ENCODE measurements at places on chromosomes 2 and 18. TPM values are rescaled to one million over a fixed set of nuclear protein-coding genes. Genes with fewer than 3 reads are reported as not detected.
A peak's percentile ranks its signal among the peaks of the same experiment; 100 is the strongest.

DNA sequence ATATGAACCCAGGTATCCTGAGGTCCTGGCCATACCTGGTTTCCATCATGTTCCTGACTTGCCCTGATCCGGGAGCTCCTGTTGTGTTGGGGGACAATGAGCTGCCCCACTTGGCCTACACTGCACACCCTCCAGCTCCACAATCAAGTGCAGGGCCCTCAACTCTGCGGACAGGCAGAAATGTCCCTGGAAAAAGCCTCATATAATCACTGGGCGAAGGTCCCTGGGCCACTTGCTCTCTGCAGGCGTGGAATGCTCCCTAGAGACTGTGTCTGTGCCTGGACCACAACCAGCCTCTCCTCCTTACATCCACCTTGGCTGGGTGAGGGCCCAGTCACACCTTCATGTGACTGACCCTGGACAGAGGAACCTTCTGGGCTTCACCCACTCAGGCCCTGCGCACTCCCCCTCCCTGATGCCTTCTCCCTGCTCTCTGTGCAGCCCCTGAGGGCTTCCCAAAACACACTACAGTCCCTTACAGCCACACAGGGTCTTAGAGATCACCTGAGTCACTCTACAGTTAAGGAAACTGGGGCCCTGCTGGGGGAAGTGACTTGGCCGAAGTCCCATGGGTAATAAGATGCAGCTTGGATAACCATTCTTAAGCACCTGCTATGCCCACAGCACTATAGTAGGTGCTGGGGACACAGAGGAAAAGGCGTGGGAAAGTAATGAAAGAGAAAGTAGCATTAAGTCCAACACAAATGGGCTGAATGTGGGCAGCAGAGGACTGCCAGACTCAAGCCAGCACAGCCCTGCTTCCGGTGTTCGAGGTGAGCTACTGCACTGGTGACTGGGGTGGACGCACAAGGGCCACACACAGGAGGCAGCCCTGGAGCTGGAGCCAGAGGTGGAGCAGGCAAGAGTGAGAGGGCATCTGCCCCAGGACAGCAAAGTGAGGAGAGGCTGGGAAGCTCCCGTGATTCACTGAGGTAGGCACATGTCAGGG, 9.8 kb downstream of the BOLA3 start:
- H3K27me3 ChIP-seq, result no peaks in the 10 kb centered on the region
- no peak for DNase-seq
- H3K36me3 ChIP-seq, result no peaks in the 10 kb centered on the region
- H3K27ac ChIP-seq, result no peak overlapping the region
- no peak overlapping the region for H3K4me3 ChIP-seq
- no peaks in the 10 kb centered on the region for H3K4me1 ChIP-seq

DNA sequence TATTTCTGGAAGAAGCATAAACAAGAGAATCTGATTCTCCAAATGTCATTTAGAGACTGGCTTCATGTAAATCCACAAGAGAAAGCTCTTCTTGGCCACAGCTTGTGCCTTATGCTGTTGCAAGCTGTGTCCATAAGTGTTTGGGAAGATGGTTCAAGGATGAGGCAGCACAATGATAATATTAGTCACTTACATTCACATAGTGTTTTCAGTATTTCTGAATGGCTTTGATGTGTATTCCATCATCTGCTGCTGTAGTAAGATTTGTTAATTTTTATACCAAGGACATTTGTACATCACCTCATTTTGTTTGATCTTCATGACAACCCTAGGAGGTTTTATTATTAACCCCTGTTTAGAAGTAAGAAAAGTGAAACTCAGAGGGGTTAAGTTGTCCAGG, 29.9 kb downstream of the CREG2 start:
- no peaks in the 10 kb centered on the region for H3K27me3 ChIP-seq
- no peaks in the 10 kb centered on the region for H3K4me1 ChIP-seq

DNA sequence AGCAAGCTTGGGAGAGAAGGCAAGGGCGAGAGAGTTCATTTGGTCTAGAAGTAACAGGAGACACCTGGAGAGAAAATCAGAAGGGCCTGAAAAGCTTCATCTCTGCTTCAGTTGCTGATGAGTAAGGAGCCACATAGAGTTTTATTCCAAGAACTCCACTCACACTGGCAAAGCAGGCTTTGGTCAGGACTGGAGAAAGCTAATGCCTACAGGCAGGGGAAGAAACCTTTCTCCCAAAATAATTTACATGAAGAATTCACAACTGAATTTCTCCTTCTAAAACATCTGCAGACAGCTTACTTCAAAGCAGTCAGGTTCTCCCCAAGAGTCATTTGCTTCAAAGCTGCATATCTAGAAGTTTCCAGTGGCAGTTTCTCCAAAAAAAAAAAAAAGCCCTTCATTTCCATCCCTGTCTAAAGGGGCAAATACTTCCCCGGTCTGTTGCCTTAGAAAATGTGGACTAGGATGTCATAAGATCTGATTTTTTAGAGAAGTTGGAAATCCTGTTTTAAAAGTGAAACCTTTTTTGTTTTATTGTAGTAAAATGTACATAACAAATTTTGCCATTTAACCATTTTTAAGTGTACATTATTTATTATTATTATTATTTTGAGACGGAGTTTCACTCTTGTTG, 46.3 kb downstream of the TMEM247 start:
- no peak for DNase-seq
- no peaks in the 10 kb centered on the region for H3K36me3 ChIP-seq
- H3K4me3 ChIP-seq, result no peak overlapping the region
- no peaks in the 10 kb centered on the region for H3K27me3 ChIP-seq

DNA sequence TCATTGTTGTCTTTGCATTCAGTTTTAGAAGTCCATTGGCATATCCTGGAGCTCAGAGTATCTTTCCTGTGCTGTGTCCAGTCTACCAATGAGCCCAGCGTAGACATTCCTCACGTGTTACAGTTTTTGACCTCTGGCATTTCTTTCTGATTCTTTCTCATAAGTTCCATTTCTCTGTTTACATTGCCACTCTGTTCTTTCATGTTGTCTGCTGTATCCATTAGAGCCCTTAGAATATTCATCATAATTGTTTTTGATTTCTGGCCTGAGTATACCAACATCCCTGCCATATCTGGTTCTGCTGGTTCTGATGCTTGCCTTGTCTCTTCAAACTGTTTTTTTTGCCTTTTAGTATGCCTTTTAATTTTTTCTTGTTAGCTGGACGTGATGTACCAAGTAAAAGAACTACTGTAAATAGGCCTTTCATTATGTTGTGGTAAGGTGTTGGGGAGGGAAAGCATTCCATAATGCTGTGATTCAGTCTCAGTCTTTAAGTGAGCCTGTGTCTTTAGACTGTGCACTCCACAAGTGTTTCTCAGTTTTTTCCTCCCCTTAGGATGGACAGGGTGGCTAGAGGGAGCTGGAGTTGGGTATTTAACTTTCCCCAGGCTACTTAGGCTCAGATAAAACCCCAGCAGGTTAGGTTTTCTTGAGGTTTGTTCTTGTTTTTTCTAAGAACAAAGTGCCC, 35.6 kb downstream of the CEP192 start:
- no peak overlapping the region for H3K4me3 ChIP-seq
- peak; percentile 17 for DNase-seq
- H3K27me3 ChIP-seq, result no peaks in the 10 kb centered on the region
- no peak overlapping the region for H3K27ac ChIP-seq
- H3K36me3 ChIP-seq, result no peaks in the 10 kb centered on the region

GRCh38 chr2:220064111-220065030, 436.9 kb downstream of the SLC4A3 start:
- no peaks in the 10 kb centered on the region for H3K4me1 ChIP-seq
- no peaks in the 10 kb centered on the region for H3K36me3 ChIP-seq

DNA sequence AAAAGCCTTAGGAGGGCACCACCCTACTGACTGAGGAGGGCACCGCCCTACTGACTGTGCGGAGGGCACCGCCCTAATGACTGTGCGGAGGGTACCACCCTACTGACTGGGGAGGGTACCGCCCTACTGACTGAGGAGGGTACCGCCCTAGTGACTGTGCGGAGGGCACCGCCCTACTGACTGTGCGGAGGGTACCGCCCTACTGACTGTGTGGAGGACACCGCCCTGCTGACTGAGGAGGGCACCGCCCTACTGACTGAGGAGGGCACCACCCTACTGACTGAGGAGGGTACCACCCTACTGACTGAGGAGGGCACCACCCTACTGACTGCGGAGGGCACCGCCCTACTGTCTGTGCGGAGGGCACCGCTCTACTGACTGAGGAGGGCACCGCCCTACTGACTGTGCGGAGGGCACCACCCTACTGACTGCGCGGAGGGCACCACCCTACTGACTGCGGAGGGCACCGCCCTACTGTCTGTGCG, 150.2 kb upstream of the NFATC1 start:
- no peaks in the 10 kb centered on the region for H3K27me3 ChIP-seq
- H3K4me3 ChIP-seq, result no peak overlapping the region
- no peak overlapping the region for H3K27ac ChIP-seq
- no peak for DNase-seq

GRCh38 chr2:6958616-6959235, 41.5 kb downstream of the RNF144A start:
- peaks cover 3% of the 10 kb centered on the region for H3K4me1 ChIP-seq
- no peaks in the 10 kb centered on the region for H3K27me3 ChIP-seq
- H3K36me3 ChIP-seq, result no peaks in the 10 kb centered on the region
- H3K27ac ChIP-seq, result no peak overlapping the region

DNA sequence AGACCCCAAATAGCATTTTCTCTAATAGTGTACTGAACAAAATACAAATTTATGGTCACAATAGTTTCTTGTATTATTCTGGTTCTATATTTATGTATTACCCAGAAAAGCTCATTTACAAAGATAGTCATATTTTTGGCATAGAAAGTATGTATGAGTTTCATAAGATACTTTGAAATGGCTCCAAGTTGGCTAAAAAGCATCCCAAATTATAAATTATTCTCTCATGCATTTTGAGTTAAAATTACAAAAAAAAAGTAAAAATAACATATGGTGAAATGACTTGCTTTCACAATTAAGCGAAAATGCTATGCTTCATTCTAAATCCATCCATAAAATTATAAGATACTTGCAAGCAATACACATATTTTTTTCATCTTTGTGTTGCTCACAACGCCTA, 530.7 kb downstream of the ZNF804A start:
- H3K27me3 ChIP-seq, result no peaks in the 10 kb centered on the region
- no peak for DNase-seq
- no peaks in the 10 kb centered on the region for H3K4me1 ChIP-seq
- H3K36me3 ChIP-seq, result no peaks in the 10 kb centered on the region
- H3K27ac ChIP-seq, result no peak overlapping the region
- no peak overlapping the region for H3K4me3 ChIP-seq

- H3K27me3 ChIP-seq, result no peaks in the 10 kb centered on the region
- no peaks in the 10 kb centered on the region for H3K4me1 ChIP-seq
- DNase-seq, result peak; percentile 53
- H3K36me3 ChIP-seq, result no peaks in the 10 kb centered on the region
- H3K4me3 ChIP-seq, result no peak overlapping the region
Measured at GRCh38 chr2:45469314-45470099, 141.6 kb downstream of the SRBD1 start.

DNA sequence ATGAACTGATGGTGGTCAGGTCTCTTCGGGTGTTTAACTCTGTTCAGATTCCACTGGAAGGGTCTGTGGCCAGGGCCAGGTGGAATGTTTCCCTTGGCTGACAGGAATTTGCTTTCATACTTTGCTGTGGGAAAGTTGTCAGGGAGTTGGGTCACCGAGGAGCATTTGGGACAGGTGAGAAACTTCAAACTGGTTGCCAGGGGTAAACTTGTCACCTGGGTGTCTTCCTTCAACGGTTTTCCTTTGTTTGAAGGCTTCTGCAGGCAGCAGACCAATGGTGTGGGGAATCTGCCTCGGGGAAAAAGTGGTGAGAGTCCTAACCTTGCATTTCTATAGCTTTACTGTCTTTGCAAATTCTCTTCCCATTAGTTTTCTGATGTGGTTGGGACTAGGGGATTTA, 92.2 kb downstream of the TGFA start:
- no peaks in the 10 kb centered on the region for H3K36me3 ChIP-seq
- H3K4me3 ChIP-seq, result no peak overlapping the region

DNA sequence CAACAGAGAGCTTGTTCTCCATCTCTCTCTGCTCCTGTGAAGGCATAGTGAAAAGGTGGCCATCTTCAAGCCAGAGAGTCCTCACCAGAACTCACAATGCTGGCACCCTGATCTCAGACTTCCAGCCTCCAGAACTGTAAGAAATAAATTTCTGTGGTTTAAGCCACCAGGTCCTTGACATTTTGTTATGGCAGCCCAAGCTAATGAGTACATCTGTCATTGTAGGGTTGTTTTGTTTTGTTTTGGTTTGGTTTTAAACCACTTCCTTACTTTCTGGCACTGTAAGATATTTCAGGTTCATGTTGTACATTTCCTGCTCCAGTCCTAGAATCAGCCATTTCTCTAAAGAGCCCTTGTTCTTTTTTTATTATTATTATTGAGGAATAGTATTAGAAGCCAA, 171.2 kb downstream of the CPS1 start:
- no peak for DNase-seq
- H3K36me3 ChIP-seq, result no peaks in the 10 kb centered on the region
- H3K4me3 ChIP-seq, result no peak overlapping the region
- no peak overlapping the region for H3K27ac ChIP-seq
- no peaks in the 10 kb centered on the region for H3K4me1 ChIP-seq

DNA sequence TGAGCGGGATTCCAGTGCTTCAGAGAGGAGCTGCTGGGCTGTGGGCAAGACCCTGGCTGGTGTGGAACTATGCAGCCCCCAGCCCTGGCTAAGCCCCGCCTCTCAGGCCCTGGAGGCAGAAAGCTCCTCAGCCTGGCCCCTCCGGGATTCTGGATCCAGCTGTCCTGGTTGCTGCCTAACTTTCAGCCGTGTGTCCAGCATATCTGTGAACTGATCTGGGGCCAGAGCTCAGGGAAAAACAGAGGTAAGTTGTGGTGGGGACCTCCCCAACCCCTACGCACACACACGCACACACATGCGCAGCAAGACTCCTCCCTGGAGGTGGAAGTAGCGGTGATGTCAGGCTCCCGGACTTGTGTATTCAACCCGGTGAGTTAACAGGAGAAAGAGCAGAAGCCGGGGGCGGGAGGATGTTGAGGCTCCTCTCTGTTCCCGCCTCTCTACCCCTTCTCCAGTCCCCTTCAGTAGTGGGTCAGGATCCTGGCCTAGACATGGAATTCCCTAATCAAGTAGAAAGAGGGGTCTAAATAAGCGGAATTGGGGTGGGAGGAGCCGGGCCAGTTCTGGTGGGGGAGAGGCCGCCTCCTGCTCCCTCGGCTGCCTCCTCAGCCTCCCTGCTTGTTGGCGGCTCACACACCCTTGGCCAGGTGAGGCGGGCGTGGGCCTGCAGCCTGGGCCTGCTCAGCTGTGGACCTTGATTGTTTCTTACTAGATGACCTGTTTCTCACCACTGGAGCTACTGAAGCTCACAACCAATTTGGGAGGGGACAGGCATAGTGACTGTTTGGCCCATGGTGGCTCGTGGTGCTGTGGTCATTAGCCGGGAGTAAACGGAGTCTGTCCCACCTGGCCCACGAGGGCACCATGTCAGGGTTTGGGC, 33.4 kb downstream of the SIX2 start:
- no peak overlapping the region for H3K4me3 ChIP-seq
- no peaks in the 10 kb centered on the region for H3K4me1 ChIP-seq
- DNase-seq, result no peak
- H3K27ac ChIP-seq, result no peak overlapping the region

- H3K27me3 ChIP-seq, result no peaks in the 10 kb centered on the region
- DNase-seq, result no peak
- no peak overlapping the region for H3K27ac ChIP-seq
- no peak overlapping the region for H3K4me3 ChIP-seq
Measured at GRCh38 chr2:12588986-12589385, 127.8 kb upstream of the TRIB2 start.

TWIST2 gene
- 52.9 TPM for total RNA-seq

DNER gene
- 6.0 TPM for total RNA-seq

DSC2 gene
- total RNA-seq, result 8.4 TPM

SLC5A7 gene
- total RNA-seq, result 0.17 TPM

ELOA2 gene
- total RNA-seq, result 0.28 TPM

DAW1 gene
- total RNA-seq, result not detected

OSBPL1A gene
- total RNA-seq, result 33.7 TPM

TBC1D8 gene
- total RNA-seq, result 149 TPM
